ENCODE measurements at places on chromosomes 4 and X. TPM values are rescaled to one million over a fixed set of nuclear protein-coding genes. Genes with fewer than 3 reads are reported as not detected.

- no peak for DNase-seq
Observed at GRCh38 chrX:825991-826390, 195.4 kb downstream of the SHOX start.

- no peak for DNase-seq
Observed at GRCh38 chr4:120082251-120082650, 15.6 kb upstream of the MAD2L1 start.

GRCh38 chrX:136961594-136962135, 72.1 kb downstream of the GPR101 start:
- DNase-seq = no peak

DNA sequence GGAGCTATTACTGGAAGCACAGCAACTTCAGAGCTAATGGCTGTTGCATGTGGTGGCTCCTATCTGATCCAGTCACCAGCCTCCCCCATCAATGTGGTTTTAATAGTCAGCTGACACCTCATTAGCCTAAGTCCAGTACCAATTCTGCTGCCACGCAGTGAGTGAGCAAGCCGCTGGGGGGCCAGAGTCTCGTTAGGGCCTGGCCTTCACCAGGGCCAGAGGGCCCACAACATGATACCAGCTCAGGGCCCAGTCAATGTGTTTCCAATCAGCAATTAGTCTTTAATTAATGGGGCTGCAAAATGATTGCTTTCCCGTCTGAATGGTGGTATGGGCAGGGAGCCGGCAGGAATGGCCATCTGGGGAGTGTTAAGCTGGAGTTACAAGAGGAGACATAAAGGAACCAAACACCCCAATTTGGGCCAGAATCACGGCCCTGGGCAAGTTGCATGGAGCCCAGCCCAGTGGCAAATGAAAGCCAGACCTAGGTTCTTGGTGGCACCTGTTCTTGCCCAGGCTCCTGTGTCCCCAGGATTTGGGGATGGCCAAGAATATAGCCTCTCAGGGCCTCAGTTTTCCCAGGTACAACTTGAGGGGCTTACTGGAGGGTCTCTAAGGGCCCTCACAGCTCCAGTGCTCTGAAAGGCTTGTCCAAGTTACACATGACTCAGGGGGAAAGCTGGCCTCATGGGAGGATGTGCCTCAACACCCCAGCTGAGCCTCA, 119.2 kb downstream of the EFNB1 start:
- DNase-seq = no peak

DNA sequence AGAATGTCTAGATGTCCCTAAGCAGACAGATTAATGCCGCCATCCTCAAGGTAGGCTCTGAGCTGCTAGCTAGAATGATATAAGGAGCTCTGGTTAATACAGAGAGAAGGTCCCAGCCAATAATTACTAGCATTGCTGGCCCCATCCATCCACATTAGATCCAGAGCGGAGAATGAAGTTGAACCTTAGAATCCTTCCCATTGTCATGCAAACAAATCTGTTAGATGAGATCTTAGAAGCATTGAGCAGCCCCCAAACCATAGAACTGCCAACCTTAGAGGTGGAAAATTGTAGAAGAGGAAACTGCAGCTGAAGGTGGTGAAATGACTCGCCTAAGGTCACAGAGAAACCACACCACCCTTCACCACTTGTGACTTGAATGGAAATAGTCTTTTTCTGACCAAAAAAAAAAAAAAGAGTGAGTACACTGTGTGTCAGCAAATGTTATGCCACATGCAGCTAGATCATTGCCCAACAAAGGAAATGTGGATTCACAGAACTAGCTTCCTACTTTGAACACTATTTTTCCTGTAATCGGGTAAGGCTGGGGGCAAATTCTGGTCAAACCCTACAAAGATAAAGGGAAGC, 162.1 kb downstream of the SMIM20 start:
- DNase-seq = no peak

- DNase-seq = no peak
Observed at GRCh38 chr4:13521047-13521446, 23.3 kb downstream of the NKX3-2 start.

DNA sequence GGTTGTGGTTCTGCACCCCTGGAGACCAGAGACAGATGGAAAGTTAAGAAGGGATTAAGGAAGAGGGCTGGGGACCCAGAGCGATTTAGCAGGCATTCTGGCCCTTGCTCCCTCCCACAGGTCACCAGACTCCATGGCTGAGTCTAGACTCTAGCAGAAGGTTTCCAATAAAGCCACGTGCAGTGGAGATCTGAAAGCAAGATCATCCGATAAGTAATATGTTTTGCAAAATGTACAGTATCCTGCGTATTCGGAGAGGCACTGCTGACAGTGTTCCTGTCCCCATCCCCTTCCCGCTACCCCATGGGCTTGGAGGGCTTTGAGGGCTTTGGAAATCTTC, 531 bp upstream of the GPRIN3 start:
- DNase-seq = no peak

GRCh38 chrX:24145303-24146186, 4.0 kb upstream of the ZFX start:
- DNase-seq = peak; percentile 36

Gene CLNK
- not detected for total RNA-seq

GRCh38 chr4:132218406-132218805, 930.7 kb upstream of the PCDH10 start:
- DNase-seq = no peak

DNA sequence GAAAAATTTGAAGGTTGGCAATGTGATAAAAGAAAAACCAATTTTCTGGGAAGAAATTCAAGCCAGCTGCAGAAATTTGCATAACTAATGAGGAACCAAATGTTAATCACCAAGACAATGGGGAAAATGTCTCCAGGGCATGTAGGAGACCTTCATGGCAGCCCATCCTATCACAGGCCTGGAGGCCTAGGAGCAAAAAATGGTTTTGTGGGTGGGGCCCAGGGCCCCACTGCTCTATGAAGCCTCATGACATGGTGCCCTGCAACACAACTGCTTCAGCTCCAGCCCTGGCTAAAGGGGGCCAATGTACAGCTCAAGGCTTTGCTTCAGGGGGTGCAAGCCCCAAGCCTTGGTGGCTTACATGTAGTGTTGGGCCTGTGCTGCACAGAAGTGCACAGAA, 184.0 kb downstream of the TBCK start:
- no peak for DNase-seq

DNA sequence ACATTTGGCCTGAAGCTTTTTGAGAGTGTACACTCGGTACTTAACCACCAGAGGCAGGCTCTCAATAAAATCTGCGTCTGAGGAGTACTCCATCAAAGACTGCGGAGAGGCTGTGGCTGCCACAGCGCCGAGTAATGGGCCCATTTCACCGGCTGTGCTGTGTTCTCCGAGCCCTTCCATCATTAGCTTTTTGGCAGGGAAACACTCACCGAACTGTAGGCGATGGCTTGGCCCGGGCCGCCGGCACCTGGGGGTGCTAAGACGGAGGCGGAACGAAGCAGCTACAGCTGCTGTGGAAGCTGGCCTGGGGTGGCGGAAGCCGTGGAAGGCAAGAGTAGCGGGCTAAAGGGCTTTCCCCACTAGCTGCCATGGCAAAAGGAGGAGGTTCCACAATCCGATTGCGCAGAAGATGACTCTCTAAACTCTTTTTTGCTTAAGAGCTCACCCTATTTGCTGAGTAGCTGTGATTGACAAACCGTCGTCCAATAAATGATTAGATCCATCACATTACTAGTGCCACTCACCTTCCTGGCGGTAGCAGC, 48.5 kb upstream of the PABPC1L2A start:
- DNase-seq = no peak

- DNase-seq = no peak
Observed at GRCh38 chr4:2075987-2076907, 17.1 kb downstream of the NAT8L start.

DNA sequence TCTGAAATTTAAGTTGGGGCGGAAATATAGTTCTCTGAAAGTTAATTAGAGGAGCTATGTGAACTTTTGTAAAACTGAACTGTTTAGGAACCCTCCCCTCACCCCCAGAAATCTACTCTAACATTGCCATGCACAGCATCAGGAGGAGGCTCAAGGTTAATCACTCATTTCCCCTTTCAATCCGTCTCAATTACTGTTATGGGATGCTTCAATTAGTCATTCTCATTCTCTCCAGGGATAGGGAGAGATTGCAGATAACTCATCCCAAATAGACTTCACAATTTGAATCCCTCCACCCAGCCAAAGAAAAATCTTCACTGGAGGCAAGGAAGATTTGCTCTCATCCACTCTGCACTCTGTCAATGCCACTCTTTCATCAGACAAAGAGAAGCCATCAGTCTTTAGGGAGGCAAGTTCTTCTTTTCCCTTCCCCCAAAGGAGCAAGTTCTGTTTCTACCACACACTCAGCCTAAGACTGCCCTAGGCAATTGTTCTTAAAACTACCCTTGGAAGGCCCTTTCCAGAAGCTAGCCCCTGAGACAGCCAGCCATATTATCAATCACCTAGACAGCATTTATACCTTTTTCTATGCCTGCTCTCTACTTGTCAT, 140.4 kb downstream of the SLC10A7 start:
- no peak for DNase-seq

DNA sequence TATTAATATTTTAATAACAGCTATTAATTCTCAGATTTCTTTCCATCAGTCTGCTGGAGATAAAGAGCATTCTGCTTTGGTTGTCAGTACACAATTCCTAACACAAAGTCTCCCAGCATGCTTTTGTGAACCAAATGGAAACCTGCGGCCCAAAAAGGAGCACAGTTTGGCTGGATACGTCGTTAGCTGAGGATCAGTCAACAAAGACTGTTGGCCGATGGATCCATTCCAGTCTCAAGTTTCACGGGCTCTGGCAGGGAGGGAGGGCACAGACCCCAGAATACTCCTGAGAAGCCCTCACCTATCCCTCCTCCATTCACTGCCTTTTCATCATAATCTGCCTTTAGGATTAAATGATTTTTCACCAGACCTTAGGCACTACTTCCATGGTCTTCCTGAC, 26.3 kb upstream of the PRSS48 start:
- DNase-seq = no peak

- DNase-seq = no peak
Observed at GRCh38 chrX:9515489-9515888, 50.6 kb downstream of the TBL1X start.

Gene S100P
- not detected for total RNA-seq

DNA sequence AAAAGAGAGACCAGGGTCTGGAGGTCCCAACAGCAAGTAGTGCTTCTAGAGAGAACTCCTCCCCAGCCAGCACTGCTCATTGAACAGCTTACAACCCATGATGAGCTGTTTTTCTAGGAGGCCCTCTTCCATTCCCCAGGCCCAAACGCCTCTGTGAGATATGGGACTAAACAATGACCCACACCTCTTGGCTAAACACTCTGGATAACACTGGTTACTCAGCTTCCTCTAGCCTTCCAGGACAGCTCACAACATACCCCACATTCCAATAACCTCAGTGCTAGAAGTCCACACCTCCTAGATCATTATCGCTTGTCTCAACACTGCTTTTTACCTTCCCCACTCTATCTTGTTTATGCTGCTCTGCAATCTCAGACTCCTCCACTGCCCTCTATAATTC, 35.4 kb upstream of the PGRMC2 start:
- DNase-seq = peak; percentile 73

Gene LONRF3
- not detected for total RNA-seq

DNA sequence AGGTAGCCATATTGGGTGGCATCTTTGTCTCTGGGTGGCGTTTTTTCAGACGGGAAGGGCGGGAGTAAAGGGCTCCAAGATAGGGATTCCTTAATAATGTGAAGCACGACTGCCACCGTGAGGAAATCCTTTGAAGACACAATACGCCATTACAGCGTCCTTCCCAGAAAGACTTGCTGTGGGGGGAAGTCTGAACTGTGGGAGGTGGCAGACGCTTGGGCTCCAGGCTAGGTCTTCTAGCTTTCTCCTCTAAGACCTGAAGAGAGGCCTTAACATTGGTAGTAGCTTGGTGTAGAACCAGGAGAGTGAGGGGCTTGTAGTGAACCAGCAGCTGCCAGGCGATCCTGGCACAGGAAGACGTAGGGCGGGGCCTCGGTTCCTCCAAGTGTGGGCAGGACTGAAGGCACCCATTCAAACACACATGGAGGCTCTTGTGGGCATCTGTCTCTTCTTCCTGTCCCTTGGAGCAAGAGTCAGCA, 197.3 kb downstream of the OR13H1 start:
- DNase-seq = no peak

- peak; percentile 78 for DNase-seq
Observed at GRCh38 chrX:56995271-56995994, at the start of gene SPIN3. TSS of gene SPIN3 (minus strand) at chrX:56995541. CDS start at chrX:56994947, 594 bp downstream.

Gene RHOH
- not detected for total RNA-seq

- no peak for DNase-seq
Observed at GRCh38 chrX:152913910-152914309, 16.0 kb downstream of the ZNF185 start.

GRCh38 chr4:19720190-19720589, 531.5 kb upstream of the SLIT2 start:
- no peak for DNase-seq

Gene SLC16A2
- 6.2 TPM for total RNA-seq

Gene TCEAL2
- total RNA-seq = not detected

GRCh38 chr4:152062936-152063620, 302.3 kb upstream of the GATB start:
- DNase-seq = no peak

Gene SPOCK3
- not detected for total RNA-seq

- no peak for DNase-seq
Observed at GRCh38 chr4:19167311-19167710, 1084.4 kb upstream of the SLIT2 start.

- DNase-seq = no peak
Observed at GRCh38 chrX:21711129-21711847, 46.6 kb downstream of the SMPX start.

GRCh38 chrX:154727871-154728270, 23.0 kb downstream of the GAB3 start:
- peak; percentile 73 for DNase-seq

GRCh38 chrX:53356186-53356585, 66.3 kb downstream of the SMC1A start:
- DNase-seq = no peak

- no peak for DNase-seq
Observed at GRCh38 chr4:29718136-29718535, 1002.0 kb upstream of the PCDH7 start.

Gene MND1
- total RNA-seq = 12.3 TPM

GRCh38 chr4:41281038-41281634, 24.4 kb downstream of the UCHL1 start:
- peak; percentile 11 for DNase-seq
